ENCODE measurements at places on chromosomes 5 and 9. TPM values are rescaled to one million over a fixed set of nuclear protein-coding genes. Genes with fewer than 3 reads are reported as not detected.

LCN9 gene
- total RNA-seq: not detected

NSG2 gene
- total RNA-seq: not detected

LCN15 gene
- not detected for total RNA-seq

GARIN3 gene
- total RNA-seq: not detected

TSSK1B gene
- total RNA-seq: not detected

SHROOM1 gene
- total RNA-seq: 3.3 TPM

WDR38 gene
- not detected for total RNA-seq

PHF24 gene
- total RNA-seq: not detected

PCDHA7 gene
- not detected for total RNA-seq

PDE8B gene
- not detected for total RNA-seq

ZNF366 gene
- total RNA-seq: not detected

ANGPTL2 gene
- not detected for total RNA-seq

QRFP gene
- not detected for total RNA-seq

LEAP2 gene
- total RNA-seq: 3.7 TPM

C9orf153 gene
- total RNA-seq: 0.42 TPM

DNA sequence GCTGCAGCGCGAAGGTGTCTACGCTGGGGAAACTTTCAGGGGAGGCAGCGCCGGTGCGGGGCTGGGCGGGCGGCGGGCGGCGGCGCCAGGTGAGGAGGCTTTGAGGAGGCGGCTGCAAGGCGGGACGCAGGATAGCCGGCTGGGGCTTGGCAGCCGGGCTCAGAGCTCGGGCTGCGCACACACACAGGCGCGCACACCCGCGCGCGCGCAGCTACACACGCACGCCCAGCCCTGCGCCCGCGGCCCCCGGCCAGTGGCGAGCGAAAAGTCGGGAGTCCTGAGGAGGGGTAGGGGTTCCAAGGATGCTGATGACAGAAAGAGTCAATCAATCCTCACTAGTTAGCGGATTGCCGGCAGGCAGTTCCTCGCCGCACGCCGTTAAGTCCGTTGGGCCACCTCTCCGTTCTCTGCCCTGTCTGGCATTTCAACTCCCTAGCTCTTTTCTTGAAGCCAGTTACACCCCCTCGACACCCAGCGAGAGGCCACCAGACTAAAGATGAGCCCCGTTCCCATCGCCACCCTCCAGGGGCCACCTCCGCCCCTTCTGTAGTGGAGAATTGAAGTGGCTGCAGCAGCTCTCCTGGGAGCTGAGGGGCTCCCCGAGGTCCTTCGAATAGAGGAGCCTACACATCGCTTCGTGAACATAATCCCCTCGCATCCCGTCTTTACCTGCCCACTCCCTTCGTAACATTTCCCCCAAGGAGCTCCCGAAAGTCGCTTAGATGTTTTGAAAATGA lies 1640.3 kb upstream of the C9orf72 start:
- DNase-seq: no peak

- no peak for DNase-seq
These were observed 141.2 kb upstream of the TBC1D2 start for GRCh38 chr9:98396656-98397055.

DNA sequence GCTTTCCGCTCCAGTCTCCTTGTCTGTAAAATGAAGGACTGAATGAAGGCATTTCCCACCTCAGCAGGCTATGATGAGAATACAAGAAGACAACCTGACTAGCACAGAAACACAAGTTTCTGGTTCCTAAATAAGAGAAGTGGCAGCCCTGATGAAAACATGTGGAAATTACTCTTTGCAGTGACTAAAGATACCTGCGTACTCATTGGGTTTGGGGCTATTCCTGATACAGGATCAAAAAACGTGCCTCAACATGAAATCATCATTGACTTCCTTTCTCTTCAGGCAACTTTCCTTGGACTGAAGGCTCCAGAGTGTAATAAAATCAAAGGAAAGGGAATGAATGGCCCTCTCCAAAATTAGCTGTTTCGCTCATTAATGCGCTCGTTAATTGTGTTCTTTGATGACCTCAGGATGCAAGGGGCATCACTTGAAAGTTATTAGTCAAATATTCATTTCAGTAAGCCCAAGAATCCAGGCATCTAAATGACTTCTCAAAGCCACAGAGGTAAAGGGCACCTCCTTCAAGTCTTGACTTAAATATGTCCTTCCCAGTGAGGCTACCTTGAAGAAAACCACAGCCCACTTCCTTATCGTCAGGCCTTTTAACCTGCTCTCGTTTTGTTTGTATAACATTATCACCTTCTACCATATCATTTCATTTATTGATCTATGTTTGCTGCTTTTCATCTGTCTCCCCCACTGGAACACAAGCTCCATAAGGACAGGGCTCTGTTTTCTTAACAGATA lies 68.9 kb downstream of the RASEF start:
- peak; percentile 43 for DNase-seq

DNA sequence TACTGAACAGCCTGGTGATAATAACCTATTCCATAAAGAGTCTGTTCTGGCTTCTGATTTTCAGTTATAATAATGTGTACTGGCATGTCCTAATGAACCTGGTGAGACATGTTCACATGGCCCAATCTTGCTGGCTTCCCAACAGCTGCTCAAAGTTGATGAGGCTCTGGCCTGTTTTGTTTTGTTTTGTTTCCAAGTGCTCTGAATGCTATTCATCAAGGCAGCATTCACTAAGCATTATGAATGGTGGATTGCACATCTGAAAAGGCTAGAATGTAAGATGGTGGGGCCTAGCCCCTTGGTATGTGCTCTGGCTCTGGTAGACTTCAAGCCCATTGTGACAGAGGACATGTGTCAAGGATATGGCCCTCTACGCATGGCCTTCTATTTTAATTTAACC lies 388.5 kb downstream of the PSAT1 start:
- no peak for DNase-seq

- DNase-seq: no peak
These were observed 253.5 kb upstream of the ATP10B start for GRCh38 chr5:161105525-161105924.

- DNase-seq: no peak
These were observed 20.1 kb upstream of the FCN2 start for GRCh38 chr9:134860510-134860909.

GRCh38 chr5:65760504-65761275 lies 38.7 kb downstream of the NLN start:
- DNase-seq: peak; percentile 76

DNA sequence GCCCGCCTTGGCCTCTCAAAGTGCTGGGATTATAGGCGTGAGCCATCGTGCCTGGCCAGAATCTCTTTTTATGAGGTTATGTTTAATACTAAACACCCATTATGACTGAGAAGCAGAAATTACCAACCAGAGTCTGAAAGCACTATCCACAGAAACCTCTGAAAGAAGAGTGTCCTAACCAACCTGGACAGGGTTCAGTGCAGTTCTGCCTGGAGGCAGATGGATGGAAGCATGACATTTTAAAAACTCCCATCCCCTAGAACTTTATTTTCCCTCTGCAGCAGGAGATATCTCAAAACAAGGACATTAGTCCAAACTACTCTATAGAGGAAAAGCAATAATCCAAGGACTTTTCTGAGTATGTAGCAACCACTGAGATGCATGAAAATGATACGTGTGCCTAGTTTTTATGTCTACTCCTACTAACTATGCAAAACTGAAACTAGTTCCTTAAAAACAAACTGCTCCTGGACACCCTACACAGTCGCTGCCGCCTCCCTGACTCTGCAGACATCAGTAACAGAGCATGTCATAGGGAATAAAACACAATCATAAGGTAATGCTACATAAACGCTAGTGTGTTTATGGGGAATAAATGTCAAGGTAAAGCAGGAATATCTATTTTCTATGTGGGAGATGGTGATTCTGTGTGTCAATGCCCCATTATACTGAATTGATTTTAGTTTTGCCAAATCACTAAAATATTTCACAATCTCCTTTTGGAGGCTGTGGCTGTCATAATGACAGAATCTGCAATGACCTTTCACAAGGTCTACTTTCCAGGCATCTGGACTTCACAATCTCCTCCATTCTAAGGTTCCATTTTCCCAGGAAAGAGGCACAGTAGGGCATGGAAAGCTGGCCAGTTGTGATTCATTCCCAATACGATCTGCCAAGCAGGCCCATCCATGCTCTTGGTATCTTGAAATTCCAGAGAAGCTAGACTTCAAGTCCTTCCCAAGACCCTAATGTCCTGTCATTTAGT lies 122.8 kb downstream of the SIL1 start:
- no peak for DNase-seq

- DNase-seq: no peak
These were observed 45.8 kb upstream of the NKD2 start for GRCh38 chr5:962801-963200.

- DNase-seq: no peak
These were observed 117.4 kb upstream of the GRIA1 start for GRCh38 chr5:153373130-153373498.

DNA sequence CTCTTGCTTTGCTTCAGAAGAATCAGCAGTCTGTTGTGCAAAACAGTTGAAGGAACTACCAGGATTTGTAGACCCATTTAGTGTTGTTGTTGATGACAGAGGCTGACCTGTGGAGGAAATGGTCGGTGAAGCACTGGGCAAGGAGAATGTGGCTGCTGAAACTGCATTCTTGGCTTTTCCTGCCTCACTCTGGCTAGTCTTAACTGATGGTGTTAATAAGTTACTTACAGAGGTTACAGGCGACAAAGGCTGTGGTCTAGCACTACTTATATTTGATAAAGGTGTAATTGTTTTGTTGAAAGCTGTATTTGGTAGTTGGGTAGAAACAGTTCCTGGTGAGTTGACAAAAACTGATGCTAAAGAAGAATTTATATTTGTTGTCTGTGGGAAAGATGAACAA lies 31.5 kb downstream of the MLANA start:
- DNase-seq: no peak

- DNase-seq: no peak
These were observed 1660.8 kb upstream of the ACO1 start for GRCh38 chr9:30723656-30724055.

DNA sequence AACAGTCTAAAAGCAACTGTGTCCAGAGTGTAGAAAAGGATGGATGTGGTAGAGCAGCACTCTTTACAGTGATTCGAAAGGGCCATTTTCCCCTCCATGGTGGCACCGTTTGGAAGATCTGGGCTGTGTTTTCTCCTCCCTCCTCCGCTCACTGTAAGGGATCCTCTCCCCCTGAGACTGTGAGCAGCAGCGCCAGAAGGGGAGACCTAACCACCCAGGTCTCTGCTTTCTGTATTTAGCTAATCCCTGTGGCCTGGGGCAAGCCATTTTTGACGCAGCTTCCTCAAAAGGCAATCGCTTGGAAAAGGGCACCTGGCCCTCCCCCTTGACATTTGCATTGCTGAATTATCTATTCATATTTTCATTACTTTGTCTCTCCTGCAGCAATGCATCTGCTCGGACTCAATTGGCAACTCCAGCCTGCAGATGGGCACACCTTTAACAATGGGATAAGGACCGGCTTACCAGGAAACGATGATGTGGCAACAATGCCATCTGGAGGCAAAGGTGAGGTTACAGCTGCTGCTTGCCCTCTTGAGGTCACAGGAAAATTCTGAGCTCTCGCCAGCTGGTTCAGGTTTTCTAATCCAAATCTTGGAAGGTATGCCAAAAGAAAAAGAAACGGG lies 244.3 kb upstream of the WWC1 start:
- peak; percentile 23 for DNase-seq

DNA sequence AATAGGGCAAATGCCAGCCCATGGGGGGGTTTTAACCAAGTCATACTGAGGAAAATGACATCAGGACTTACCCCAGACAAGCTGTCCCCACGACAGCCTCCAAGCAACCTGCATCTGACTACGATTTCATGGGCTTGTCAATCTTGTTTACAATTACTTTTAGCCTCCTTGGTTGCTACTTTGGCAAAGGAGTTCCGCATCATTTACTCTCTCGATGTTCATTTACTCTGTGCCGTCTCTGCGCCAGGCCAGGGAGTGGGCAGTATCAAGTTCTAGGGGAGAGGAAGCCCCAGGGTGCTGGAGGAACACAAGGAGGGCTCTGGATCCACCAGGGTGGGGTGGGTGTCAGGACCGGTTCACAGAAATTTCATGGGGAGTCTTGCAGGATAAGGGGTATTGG lies 23.9 kb downstream of the PTPN3 start:
- no peak for DNase-seq

DNA sequence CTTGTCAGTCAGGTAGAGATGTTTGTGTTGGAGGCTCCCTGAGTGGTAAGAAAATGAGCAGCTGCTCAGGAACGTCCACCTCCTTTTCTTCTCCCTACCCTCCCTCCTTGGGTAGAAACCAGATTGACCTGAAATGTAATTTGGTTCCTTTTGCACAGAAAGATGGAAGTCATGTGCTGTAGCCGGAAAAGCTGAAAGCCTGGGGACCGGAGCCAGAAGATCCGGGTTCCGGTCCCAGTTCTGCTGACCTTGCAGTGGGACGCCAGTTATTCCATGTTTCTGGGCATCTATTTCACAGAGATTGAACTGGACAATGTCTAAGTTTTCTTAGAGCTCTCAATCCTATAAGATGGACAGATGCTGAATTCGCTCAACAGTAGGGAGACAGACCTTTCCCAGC lies 40.1 kb downstream of the SLC36A1 start:
- DNase-seq: no peak

DNA sequence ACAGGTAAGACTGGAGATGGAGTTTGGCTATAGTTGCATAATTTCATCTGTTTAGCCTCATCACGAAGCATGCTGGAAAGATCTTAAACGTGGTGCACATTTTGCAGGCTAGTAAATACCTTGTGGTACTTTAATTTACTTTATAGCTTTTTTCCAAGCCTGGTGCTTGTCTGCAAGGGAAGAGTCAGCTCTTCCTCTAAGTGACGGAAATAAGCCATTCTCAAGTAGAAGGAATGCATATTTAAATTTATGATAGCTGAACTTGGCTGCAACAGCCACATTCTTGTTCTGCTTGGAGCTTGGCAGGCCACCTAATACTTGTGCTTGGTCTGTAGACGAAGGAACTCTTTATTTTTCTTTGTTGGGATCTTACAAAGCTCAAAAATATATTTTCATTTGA lies 188.0 kb upstream of the PIK3R1 start:
- no peak for DNase-seq

DNA sequence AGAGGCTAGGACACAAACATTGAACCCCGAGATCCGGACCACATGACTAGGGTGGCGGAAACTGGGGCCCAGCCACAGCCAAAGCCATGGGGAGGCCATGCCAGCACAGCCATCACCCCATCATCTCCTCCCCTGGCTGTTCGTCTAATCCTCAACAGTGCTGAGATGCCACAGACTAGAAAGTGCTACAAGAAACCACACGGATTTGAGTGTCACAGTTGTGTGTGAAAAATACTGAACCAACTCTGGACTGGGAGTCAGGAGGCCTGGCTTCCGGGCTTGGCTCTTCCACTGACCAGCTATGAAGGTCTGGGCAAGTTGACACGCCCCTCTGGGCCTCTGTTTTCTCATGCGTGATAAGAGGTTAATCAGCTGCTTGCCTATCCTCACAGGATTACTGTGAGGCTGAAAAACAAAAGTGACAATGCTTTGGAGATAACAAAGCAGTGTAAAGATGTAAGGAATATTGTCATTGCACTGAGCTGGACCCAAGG lies 38.8 kb upstream of the SHB start:
- no peak for DNase-seq

- DNase-seq: no peak
These were observed 600 bp upstream of the SQSTM1 start for GRCh38 chr5:179820127-179820482.

Measured in activated CD8-positive, alpha-beta T cell treated with anti-CD3 and anti-CD28 coated beads, Interleukin-2, amount 10 ng/mL, durations not matched to agents 7 days and 5 days (primary cell).